ENCODE measurements at places on chromosomes 2 and 18.

GRCh38 chr2:98901291-98901690 lies 34.7 kb downstream of the CRACDL start:
- DNase-seq = no peak

- no peak for DNase-seq
Measured at GRCh38 chr2:241724259-241724974, 10.0 kb upstream of the D2HGDH start.

GRCh38 chr2:234394450-234394849 lies 102.4 kb downstream of the ARL4C start:
- no peak for DNase-seq

GRCh38 chr2:234100686-234101085 lies 50.2 kb downstream of the SPP2 start:
- no peak for DNase-seq

DNA sequence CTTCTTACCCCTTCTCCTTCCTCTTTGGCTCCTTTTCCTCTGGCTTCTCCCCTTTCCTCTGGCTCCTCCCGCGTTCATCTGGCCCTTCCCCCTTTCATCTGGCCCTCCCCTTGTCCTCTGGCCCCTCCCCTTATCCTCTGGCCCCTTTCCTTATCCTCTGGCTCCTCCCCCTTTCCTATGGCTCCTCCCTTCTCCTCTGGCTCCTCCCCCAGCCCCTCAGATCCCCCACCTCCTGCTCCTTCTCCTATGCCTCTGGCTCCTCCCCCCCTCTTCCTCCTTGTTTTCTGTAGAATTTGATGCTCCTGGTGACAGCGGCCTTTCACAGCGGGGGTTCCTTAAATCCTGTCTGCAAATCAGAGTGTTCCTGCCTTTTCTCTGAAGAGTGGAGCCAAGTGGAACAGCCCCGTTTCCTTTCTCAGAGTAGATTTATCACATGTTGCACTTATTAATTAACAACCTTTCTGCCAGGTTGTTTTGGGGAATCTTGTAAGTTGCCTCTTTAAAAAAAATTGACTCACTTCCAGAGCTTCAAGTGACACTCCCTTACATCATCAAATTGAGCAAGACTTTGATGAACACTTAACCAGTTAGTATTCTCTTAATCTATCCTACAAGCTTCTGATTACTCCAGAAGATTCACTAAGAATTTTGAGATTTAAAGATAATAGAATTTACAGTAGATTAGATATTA lies 27.9 kb downstream of the FABP1 start:
- DNase-seq = no peak

- DNase-seq = no peak
Measured at GRCh38 chr18:59540780-59541179, 156.4 kb downstream of the CCBE1 start.

DNA sequence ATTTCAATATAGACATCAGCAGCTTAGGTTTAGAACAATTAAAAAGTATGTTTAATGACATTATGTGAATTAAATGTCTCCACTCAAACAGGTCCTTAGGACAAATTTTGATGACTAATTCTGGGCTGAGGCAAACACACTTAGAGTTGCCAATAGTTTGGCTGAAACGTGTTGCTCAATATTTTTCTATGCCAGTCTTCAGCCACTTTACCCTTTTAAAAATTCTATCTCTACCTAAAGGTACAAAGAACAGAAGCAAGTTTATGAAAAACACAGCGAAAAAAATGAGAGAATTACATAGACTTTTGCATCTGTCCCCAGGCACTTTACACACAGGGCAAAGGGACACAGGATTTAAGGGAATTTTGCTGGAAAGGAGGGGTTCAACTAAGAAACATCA lies 4.5 kb downstream of the IDH1 start:
- DNase-seq = no peak

GRCh38 chr2:70888923-70889715 lies 46.6 kb upstream of the ATP6V1B1 start:
- DNase-seq = no peak

- no peak for DNase-seq
Measured at GRCh38 chr2:206433190-206433589, 10.1 kb upstream of the ADAM23 start.

- DNase-seq = no peak
Measured at GRCh38 chr2:129849559-129850160, 129.8 kb upstream of the RAB6C start.
